Stimulated activated CD8-positive, alpha-beta memory T cell treated with anti-CD3 and anti-CD28 coated beads, Interleukin-4, amount 100 ng/mL, for 24 hours (primary cell): ENCODE measurements at places on chromosomes 1 and 21.

GRCh38 chr1:67355745-67356424, 48.2 kb downstream of the IL12RB2 start:
- DNase-seq = no peak

- DNase-seq = no peak
Measured at GRCh38 chr1:161702250-161702649, 4.8 kb upstream of the FCRLA start.

DNA sequence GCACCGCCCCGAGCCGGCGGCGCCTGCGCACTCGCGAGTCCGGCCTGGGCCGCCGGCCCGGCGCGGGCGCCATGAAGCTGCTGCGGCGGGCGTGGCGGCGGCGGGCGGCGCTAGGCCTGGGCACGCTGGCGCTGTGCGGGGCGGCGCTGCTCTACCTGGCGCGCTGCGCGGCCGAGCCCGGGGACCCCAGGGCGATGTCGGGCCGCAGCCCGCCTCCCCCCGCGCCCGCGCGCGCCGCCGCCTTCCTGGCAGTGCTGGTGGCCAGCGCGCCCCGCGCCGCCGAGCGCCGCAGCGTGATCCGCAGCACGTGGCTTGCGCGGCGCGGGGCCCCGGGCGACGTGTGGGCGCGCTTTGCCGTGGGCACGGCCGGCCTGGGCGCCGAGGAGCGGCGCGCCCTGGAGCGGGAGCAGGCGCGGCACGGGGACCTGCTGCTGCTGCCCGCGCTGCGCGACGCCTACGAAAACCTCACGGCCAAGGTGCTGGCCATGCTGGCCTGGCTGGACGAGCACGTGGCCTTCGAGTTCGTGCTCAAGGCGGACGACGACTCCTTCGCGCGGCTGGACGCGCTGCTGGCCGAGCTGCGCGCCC, at the start of gene B3GALT6:
Gene B3GALT6 (plus strand): TSS at position 30 of the 588 bp plus-strand sequence. CDS start 42 bp downstream, at position 72.
- DNase-seq = no peak

GRCh38 chr1:116910379-116911187, 867 bp downstream of the PTGFRN start:
- peak; percentile 4 for DNase-seq

DNA sequence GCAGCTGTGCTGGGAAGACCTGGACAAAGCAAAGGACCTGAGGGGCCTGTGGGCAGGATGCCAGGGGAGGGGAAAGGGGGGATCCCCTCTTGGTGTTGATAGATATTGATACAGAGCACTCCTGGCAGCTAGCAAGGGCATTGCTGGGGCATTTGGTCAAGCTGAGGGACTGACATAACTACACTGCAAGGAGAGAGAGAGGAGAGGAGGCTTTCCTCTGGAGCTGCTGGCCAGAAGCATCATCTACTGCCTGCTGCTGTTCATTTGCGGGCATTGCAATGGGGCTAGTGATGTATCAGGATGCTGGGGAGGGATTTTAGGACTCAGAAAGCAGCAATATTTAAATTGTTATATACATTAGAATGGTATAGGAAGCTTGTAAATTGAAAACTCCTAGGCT, 142.0 kb downstream of the ZNF648 start:
- no peak for DNase-seq

DNA sequence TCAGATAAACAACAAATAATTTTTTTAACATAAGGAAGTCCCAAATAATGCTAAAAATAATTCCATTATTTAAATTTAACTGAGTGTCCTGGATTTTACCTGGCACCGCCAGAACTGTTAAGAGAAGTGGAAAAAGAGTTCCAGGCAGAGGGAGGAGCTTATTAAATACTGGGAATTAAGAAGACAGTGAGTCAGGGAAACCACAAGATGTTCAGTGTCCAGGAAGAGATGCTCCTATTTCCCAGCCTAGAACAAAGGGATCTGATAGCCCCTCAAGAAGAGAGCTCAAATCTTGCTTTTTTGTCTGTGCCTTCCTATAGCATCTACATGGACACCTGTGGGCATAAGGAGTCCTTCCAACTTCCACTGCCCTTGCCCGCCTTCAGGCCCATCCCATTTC, 85.9 kb downstream of the PGM1 start:
- DNase-seq = no peak

GRCh38 chr1:47765236-47765635, 231.9 kb downstream of the TRABD2B start:
- DNase-seq = no peak

- DNase-seq = no peak
Measured at GRCh38 chr1:100891380-100891779, 3.3 kb downstream of the EXTL2 start.

- DNase-seq = no peak
Measured at GRCh38 chr1:154716614-154717527, 108.9 kb upstream of the ADAR start.

DNA sequence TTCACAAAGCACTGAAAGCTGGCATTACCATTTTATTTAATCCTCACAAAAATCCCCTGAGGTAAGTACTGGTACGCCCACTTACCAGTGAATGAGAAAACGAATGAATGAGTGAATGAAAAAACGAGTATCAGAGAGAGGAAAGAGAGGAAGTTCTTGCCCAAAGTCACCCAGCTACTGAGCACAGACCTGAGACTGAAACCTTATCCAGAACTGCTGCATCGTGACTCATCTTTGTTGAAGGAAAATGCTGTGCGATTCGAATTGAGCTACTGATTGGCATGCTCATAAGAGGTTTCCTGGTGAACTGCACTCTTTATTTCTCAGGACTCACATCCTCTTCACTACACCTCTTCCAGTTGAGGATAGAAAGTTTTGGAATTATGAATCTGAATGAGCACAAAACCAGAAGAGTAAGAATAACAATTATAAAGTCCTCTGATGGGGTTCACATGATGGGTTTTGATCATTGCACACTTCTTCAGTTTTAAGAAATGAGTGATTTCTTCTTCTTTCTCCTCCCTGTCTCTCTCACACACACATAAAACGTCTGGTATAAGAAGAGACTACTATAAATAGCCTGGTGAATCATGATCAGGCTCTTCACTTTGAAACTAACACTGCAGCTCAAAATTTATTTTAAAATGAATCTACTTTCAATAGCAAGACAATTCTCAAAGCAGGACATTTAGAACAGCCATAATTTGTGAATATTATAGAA, 32.1 kb downstream of the IL12RB2 start:
- DNase-seq = no peak

DNA sequence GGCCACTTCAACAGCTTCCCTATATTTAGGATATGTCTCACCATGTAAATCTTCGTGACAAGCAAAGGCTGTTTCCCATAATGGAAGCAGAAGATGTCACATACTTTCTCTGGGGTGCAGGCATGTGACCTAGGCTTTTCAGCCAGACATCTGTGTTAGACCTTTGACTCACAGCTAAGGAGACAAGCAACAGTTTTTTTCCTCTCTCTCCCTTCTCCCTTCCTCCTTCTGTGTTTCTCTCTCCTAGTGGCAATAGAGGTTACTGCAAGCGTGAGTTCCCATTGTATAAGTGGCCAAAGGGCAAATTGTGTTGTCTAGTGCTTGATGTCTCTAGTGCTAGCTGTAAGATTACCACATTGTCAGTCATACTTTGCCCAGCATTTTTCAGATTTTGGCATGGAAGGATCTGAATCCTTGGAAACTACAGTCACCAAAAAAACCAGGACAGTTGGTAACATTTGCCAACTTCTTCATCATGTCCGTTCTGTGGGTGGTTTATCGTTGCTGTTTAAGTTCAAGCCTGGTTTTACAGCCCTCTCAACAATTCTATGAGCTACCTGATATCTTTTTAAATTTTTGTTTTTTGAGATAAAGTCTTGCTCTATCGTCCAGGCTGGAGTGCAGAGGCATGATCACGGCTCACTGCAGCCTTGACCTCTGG, 44.4 kb upstream of the RABGAP1L start:
- no peak for DNase-seq

DNA sequence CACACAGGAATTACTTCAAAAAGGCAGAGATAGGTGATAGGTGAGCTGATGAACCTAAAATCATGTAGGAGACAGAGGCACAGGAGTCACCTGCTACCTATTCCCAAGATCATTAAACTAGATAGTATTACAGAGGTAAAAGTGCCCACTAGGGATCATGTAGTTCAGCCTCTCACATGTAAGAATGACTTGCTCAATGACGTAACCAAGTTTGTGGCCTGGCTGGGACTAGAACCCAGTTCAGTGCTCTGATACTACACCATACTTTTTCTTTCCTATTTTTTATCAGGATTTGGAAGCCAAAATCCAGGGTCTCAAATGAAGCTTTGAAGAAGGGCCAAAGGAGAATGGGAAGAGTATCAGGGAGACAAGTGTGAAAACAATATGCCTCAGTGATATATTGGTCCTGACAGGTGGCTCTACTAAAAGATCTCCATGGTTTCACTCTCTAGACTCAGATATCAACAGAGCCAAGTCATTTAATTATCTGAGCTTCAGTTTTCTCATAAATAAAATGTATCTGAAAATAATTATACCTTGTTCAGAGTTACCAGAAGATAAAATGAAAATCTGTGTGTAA, 87.3 kb upstream of the SLFNL1 start:
- no peak for DNase-seq

DNA sequence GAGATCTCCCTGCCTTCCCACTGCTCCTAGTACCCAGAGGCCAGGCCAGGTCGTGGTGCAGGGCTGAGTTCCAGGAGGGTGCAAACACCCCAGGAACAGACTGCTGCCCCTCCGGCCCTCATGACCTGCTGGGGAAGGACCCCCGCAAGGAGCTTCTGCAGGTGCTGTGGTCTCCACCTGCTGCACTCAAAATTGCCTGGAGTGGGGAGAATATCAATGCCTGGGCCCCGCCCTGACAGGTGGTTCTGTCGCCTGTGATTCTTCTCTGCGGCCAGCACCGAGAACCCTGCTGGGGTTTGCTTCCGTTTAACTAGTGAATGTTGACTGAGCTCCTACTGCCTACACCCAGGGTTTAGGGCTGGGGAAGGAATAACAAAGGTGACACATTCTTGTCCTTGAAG, 2.1 kb upstream of the TFF3 start:
- DNase-seq = no peak

DNA sequence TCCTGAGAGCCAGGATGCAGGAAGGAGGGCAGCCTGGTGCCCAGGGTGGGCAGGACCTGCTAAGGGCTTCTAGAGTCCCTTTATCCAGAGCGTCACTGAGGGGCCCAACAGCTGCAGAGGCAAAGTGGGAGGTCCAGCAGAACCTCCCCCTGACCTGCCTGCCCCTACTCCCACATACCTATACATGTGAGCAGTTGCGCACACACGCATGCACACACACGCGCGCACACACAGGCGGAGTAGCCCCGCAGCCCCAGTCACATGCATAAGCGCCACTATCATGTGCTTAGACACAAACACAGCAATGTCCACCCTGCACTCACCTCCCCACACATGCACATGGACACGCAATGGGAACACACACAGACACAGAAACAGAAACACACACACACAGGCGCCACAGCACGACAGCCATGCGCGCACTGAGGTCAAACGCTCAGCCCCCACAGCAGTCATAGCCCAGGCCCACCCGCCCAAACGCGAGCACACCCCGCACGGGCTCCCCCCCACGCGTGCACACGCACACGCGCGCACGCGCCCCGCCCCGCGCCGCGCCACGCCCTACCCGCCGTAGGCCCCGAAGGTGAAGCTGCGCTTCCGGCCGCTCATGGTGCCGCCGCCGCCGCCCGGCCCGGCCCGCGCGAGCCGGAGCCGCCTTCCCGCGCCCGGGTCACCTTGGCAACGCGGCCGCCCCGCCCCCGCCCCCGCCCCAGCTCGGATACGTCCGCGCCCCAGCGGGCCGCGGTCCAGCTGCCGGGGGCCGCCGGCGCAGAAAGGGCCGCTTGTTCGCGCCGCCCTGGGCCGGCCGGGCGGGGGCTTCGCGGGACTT, 17.7 kb downstream of the RAP1GAP start:
- DNase-seq = peak; percentile 31

- DNase-seq = no peak
Measured at GRCh38 chr1:205917466-205918238, 25.6 kb downstream of the SLC26A9 start.

- no peak for DNase-seq
Measured at GRCh38 chr1:26164861-26165842, 3.6 kb downstream of the C1orf232 start.

- DNase-seq = no peak
Measured at GRCh38 chr1:228150461-228151179, 890 bp downstream of the GJC2 start.
